Gastrocnemius medialis (tissue), 4 donors: ENCODE measurements at places on chromosomes 1 and 21. TPM values are rescaled to one million over a fixed set of nuclear protein-coding genes. Genes with fewer than 3 reads are reported as not detected.

MAP3K6 gene
- 17.8 TPM for total RNA-seq

GRCh38 chr1:27763358-27763757, 9.7 kb upstream of the STX12 start:
- DNase-seq: no peak

DNA sequence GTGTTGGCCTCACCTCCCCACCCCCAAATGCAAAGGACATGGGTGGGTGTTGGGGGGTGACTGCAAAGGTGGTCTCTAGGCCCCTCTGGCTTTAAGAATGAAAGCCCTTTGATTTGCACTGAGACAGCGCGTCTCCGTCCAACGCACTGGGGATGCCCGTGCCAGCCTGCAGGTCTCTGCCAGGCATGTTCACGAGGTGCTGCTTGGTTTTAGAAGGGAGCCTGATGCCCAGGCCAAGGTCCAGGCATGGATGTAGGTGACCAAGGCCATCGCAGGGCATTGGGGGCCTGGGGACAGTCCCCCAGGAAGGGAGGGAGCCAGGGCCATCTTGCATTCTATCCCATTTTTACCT, 363.6 kb upstream of the VAMP3 start:
- no peak for DNase-seq

GRCh38 chr1:6788946-6789345, 3.7 kb downstream of the CAMTA1 start:
- DNase-seq: no peak

SIKE1 gene
- total RNA-seq: 37.5 TPM

- DNase-seq: no peak
These were observed 265.8 kb downstream of the DPYD start for GRCh38 chr1:97654876-97655585.

GRCh38 chr21:42956824-42957630, 17.3 kb upstream of the PKNOX1 start:
- DNase-seq: no peak

DNA sequence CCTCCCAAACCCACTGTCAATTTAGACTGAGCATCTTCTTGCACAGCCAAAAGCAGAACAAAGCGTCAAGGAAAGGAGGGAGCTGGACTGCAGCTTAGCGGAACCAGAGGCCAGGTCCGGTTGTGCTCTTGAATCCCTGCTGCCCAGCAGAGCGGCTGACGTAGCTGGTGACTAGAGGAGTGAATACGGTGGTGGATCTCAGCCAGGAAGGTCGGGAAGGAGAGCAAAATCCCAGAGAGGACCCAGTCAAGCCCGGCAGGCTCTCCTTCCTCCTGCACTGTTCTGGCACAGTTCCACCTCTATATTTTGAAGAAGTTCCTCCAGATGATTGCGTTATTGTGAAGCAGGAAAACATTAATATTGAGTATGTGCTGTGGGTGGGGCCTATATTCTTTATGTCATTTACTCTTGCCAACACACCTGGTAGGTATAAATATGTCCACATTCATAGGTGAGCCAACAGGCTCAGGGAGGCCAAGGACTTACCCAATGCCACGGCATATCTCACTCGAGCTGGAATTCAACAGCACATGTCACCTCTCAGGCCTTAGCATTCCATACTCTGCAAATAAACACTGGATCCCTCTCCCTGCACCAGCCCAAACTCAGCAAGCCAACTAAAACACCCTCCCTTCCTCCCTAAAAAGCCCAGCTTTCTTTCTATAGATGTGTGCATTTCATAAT, 23.6 kb upstream of the ABCB10 start:
- peak; percentile 29 for DNase-seq

DNA sequence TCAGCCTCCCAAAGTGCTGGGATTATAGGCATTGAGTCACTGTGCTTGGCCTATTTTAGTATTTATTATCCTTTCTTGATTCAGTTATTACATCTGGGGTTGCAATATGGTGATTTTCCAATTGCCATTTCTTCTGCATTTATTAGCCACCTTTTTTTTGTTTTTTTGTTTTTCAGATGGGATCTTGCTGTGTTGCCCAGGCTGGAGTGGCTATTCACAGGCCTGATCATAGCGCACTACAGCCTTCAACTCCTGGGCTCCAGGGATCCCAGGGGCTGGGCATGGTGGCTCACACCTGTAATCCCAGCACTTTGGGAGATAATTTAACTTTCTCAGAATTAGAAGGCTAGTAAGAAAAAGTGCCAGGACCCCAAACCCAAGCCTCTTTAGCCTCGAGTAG, 82.1 kb upstream of the PGD start:
- DNase-seq: no peak

- DNase-seq: no peak
These were observed 105.0 kb downstream of the GALNT2 start for GRCh38 chr1:230172016-230172537.

DNA sequence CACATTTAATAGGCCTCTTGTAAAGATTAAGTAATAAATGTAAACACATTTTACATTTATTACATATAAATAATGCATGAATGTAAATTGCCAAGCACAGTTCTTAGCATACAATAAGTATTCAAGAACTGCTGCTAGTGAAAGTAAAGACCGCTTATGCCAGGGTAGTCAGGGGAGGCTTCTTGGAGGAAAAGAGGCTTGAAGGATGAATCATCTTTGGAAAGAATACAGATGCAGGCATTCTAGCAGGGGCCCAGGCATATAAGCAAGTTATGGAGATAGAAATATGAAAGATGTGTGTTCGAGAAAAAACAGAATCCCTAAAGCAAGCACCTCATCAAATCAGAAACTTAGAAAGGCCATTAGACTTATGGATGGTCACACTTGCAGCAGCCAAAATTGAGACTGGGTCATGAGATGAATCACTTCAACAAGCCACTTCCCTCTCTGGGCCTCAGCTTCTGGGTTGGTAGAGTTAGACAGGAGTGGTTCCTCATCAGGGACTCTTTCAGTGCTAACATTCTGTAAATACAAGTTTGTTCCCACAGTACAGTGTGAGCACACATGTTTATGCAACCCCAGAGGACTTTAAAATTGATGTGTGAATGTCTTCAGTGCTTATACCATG, 79.8 kb upstream of the ROR1 start:
- no peak for DNase-seq
